ENCODE measurements at places on chromosomes 16 and 17. TPM values are rescaled to one million over a fixed set of nuclear protein-coding genes. Genes with fewer than 3 reads are reported as not detected.

DNA sequence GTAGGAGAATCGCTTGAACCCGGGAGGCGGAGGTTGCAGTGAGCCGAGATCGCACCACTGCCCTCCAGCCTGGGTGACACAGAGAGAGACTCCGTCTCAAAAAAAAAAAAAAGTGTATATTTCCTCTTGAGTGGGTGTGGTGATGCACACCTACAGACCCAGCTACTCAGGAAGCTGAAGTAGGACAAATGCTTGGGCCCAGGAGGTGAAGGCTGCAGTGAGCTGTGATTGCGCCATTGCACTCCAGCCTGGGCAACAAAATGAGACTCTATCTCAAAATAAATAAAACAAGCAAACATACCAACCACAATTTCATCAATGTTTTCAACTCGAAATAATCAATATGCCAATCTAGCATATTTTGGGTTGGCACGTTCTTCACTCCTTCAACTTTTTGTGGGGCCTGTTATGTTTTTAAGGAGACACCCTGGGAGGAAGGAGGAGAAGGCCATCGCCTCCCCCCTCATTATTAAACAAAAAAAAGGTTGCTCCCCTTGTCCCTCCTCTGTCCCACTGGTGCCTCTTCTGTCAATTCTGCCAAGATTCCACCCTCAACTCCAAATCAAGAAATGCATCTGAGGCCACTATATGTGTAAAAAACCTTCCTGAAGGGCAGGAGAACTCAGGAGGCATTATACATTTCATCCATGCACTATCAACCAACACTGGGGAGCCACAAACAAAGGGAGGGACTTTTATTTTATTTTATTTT, 52.4 kb upstream of the ATF7IP2 start:
- no peak overlapping the region for H3K27ac ChIP-seq
- no peaks in the 10 kb centered on the region for H3K27me3 ChIP-seq
- H3K36me3 ChIP-seq = no peaks in the 10 kb centered on the region
- no peak for DNase-seq

- no peaks in the 10 kb centered on the region for H3K36me3 ChIP-seq
- no peak overlapping the region for H3K27ac ChIP-seq
- H3K4me1 ChIP-seq = no peaks in the 10 kb centered on the region
- no peak for DNase-seq
- H3K4me3 ChIP-seq = no peak overlapping the region
These were observed 68.0 kb upstream of the CBX4 start for GRCh38 chr17:79907217-79907715.

- H3K4me3 ChIP-seq = no peak overlapping the region
- H3K36me3 ChIP-seq = no peaks in the 10 kb centered on the region
- no peaks in the 10 kb centered on the region for H3K4me1 ChIP-seq
- H3K27ac ChIP-seq = no peak overlapping the region
These were observed 13.2 kb upstream of the RNF222 start for GRCh38 chr17:8410883-8411238.

DNA sequence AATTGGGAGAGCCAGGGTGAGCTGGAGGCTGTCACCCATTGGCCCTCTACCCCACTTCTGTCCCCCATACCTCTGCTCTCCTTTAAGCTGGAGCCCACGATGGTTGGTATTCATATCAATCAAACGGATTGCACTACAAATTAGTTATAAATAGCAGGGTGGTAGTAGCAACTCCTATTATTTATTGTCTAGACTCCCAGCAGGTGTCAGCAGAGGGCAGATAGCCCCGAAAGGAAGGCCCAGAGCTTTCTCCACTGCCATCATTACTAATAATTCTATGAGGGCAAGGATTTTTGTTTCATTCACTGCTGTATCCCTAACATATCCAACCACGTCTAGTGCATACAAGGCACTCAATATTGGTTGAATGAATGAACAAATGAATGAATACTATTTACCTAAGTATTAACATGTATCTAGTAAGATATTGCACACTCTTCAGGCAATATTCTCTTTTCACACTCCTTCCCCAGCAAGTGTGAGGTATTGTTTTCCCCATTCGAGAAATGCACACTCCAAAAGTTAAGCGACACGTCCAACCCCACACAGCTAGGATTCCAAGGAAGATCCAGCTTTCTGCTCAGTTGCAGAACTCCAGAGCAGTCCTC, 6.3 kb downstream of the C17orf50 start:
- H3K4me1 ChIP-seq = peaks cover 6% of the 10 kb centered on the region
- no peak for DNase-seq
- H3K27ac ChIP-seq = no peak overlapping the region
- H3K36me3 ChIP-seq = no peaks in the 10 kb centered on the region

- H3K4me1 ChIP-seq = peaks cover 11% of the 10 kb centered on the region
- H3K27me3 ChIP-seq = no peaks in the 10 kb centered on the region
- H3K27ac ChIP-seq = no peak overlapping the region
- no peak for DNase-seq
These were observed 58.1 kb downstream of the SOCS3 start for GRCh38 chr17:78301821-78302213.

GRCh38 chr16:88308441-88309173, 74.2 kb upstream of the ZNF469 start:
- H3K4me3 ChIP-seq = no peak overlapping the region
- DNase-seq = no peak
- no peaks in the 10 kb centered on the region for H3K36me3 ChIP-seq
- peaks cover 12% of the 10 kb centered on the region for H3K4me1 ChIP-seq

SOX8 gene
- total RNA-seq = 0.74 TPM

CCDC200 gene
- total RNA-seq = not detected
